ENCODE measurements at places on chromosomes 1 and 21.

GRCh38 chr1:64228167-64228957, 24.9 kb downstream of the UBE2U start:
- peak; percentile 51 for DNase-seq

GRCh38 chr1:174197547-174197946, 38.2 kb downstream of the RABGAP1L start:
- no peak for DNase-seq

- DNase-seq: no peak
Measured at GRCh38 chr1:247574664-247575063, 13.5 kb upstream of the OR2G2 start.

GRCh38 chr1:110218739-110219138, 8.6 kb downstream of the KCNC4 start:
- DNase-seq: no peak

DNA sequence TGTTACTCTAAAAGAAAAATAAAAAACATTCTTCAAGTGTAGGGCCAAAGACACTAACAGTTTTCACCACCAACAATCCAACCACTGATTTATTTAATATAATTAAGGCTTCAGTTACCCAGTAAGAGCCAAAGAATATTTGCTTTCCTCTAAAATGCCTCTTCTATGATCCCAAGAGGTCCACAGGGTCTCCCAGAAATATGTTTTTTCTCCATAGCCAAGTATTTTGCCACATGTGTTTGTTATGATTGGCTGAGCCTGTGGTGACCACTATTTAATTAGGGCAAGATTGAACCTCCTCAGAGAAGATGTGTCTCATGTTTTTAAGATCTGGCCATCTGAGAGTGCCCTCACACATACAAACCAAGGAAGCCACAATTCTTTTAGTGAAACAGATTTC, 135.9 kb downstream of the TPR start:
- peak; percentile 22 for DNase-seq

- no peak for DNase-seq
Measured at GRCh38 chr21:38488640-38489270, 9.5 kb downstream of the ERG start.

DNA sequence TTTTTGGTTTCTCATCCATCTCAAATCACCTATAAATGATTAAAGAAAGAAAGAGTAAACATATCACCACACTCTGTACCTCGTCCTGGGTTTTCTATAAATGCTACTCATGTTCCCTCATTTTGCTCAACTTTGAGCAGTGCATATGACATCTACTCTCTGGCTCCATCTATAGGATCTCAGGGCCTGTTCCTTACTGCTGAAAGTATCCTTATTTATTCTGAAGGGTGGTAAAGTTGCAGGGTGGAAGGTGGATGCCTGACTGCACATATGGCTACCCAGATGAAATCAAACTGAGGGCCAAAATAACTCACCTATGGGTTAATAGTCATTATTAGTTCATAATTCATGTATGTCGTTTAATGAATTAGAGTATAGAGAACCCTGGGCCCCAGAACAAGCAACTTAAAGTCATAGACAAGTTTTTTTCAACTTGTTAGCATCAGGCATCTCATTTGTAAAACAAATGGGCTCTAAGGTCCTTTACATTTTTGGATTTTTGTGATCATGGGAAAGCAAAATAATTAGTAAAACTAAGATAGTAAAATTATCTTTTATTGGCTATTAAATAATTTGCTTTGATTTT, 46.5 kb downstream of the NCF2 start:
- DNase-seq: peak; percentile 51

GRCh38 chr1:198660341-198661261, 21.8 kb downstream of the PTPRC start:
- DNase-seq: no peak

DNA sequence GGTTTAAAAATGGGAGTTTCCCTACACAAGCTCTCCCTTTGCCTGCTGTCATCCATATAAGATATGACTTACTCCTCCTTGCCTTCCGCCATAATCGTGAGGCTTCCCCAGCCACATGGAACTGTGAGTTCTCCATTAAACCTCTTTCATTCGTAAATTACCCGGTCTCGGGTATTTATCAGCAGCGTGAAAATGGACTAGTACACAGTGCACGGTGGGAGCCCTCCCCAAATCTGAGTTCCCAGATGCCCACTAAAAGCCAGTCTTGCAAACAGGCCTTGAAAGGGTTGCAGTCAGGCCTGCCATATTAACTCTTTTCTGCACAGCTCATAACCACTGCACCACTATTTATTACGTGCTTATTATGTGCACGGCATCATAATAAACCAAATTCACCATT, 400.9 kb downstream of the PRDM2 start:
- DNase-seq: no peak

GRCh38 chr1:228735871-228736586, 750 bp downstream of the RHOU start:
- DNase-seq: no peak

- no peak for DNase-seq
Measured at GRCh38 chr1:167722870-167723251, 1.1 kb downstream of the MPZL1 start.

DNA sequence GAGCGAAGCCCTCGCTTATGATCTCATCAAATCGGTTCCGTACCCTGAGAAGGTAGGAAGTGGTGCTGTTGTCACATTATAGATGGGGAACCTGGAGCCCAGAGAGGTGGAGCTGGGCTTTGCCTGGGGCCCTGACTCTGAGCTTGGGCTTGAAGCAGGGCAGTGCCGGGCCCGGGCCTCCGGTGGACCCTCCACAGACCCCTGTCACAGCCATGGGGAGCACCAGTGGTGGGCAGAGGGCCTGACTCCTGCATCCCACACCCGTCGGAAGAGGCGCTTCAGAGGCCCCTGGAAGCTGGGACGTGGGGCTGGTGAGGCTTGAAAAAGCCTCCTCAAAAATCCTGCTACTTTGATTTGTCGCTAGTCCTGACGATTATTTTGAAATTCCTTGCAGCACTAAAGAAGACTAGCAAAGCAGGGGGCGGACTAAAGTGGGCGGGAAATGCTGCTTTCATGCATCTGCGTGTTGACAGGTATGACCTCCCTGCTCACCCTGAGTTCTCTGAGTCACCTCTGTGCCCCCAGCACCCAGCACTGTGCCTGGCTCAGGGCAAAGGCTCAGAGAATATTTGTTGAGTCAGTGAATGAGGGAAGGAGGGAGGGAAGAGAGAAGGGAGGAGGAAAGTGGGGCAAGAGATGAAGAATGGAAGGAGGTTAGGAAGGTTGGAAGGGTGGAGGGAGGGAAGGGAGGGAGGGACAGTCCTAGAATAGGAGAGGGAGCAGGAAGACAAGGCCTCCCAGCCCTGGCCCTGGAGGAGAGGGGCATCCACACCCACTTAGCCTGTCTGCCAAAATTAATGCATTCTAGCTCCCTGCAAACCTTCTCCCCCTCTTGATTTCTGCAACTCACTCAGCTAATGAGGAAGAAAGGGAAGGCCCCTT, 262.8 kb upstream of the VAMP3 start:
- DNase-seq: no peak

- DNase-seq: no peak
Measured at GRCh38 chr1:201430776-201431175, 9.2 kb upstream of the TNNI1 start.

DNA sequence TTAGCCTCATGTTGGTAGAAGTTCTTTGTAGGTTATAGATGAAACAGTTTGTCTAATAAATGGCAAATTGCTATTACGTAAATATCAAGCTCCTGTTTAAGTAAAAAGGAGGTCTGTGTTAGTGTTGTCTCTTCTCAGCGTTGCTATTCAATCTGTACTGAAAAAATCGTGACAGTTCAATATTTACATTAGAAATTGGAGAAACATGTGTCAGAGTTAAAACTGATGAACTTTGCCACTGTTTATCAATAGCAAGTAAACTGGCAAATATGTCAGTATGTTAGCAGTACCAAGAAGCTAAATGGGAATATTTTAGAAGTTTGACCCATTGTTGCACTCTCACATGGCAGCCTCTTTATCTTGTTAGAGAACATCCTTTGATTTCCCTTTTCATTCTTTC, 218.5 kb downstream of the GPR52 start:
- no peak for DNase-seq

DNA sequence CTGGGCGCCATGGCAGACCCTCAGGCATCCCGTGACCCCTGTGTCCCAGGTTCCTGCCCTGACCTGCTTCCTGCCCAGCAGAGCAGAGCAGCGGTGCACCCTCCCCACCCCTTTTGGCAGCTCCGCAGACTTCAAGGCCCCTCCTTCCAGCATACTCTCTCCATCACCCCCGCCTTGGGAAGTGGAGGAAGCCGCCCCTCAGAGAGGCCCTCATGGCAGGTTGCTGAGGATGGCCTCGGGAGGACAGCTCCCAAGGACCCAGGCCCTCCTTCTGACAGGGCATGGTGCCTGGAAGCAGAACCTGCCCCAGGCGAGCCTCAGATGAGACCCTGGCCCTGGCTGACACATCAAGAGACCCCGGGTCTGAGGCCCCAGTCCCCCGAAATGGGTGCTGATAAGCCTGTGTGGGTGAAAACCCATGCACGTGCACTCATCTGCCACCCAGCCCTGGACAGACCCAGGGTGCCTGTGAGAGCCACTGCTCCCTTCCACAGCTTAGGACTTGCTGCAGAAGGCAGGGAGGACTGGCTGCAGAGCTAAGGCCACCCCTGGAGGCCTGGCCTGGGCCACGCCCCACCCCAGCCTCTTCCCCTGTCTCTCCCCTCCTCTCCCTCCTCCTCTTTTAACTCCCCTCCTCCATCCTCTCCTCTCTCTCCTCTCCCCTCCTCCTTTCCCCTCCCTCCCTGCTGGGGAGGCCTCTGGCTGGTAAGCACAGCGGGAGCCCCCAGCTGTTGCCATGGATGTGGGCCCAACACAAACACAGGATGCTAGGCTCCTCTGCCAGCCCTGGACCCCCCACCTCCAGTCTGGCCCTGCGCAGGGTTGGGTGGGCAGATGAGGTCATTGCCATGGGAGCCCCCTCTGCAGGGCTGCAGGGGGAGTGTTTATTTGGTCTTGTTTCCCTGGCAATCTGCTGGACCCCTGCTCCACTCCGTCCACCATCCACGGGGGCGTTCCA, 33.7 kb downstream of the WNT9A start:
- DNase-seq: no peak

- peak; percentile 85 for DNase-seq
Measured at GRCh38 chr1:8061210-8061609, 35.1 kb upstream of the ERRFI1 start.

DNA sequence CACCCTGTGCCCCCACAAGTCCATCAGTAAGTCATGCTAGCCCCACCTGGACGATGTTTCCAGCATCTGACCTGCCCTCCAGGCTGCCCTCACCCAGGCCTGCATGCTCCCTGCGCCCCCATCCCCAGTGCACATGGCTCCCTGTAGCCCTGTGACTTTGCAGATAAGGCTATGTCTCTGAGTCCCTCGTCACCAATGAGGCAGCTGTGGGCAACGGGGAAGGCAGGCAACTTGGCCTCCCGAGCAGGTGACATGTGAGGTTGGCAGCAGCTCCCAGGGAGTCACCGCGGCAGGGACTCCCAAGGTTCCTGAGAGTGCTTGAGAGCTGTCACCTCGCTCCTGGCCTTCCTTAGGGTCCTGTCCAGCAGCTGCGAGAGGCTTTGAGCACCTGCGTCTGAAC, 32.4 kb upstream of the AGPAT3 start:
- DNase-seq: no peak

GRCh38 chr1:36492491-36492890, 9.8 kb upstream of the CSF3R start:
- no peak for DNase-seq

DNA sequence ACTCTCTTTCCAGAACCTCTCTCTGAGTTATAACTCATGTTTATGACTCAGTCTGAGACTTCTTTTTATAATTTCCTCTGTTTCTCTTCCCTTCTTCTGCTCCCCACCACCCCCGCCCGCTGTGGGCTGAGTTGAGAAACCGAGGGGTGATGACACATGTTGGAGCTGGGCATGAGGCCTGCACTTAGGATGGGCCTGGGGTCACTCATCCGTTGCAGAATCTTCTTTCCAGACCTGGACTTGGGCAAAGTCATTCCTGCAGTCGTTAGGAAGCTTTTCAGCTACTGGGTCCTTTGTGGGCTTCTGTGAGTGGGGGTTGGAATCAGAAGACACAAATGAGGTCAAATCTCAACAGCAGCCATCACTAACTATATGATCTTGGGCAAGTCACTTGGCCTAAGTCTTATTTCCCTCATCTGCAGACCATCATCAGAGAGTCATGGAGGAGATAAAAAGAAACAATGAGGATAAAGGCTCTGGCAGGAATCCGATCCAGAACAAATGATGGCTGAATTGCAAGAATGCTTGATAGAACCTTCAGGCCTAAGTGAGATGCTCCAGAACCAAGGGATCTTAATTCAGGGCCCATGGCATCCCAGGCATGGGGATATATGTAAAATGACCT, 53.4 kb downstream of the RPS6KA1 start:
- no peak for DNase-seq

DNA sequence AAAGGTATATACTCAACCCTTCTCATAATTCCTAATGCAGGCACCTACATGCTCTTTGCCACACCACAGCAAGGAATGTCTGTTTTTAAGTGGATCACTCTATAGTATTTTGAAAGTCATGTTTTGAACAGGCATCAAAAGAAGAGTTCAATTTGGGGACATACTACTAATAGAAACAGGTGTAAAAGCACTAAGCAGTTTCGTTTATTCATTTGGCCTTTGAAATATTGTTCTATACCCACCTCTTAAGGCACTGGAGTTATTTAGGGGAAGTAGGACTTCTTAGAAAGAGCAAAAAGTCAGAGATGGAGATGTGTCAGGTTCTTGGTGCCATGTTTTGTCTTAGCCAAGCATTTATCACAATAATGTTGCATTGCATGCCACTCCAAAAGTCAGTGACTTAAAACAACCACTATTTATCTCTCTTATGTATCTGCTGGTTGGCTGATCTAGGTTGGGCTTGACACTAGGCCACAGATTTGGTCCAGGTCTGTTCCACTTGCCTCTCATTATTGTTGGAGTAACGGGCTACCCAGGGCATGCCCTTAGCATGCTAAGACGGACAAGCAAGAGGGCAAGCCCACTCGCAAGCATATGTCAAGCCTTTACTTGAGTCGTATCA, 107.5 kb downstream of the RGL1 start:
- DNase-seq: no peak

- no peak for DNase-seq
Measured at GRCh38 chr1:56132520-56132919, 446.8 kb downstream of the PLPP3 start.

GRCh38 chr1:22471610-22472009, 20.0 kb downstream of the ZBTB40 start:
- DNase-seq: no peak

- peak; percentile 91 for DNase-seq
Measured at GRCh38 chr21:30227633-30228404, 11.9 kb upstream of the CLDN8 start.

- no peak for DNase-seq
Measured at GRCh38 chr1:234607109-234608024, 2.6 kb downstream of the IRF2BP2 start.

DNA sequence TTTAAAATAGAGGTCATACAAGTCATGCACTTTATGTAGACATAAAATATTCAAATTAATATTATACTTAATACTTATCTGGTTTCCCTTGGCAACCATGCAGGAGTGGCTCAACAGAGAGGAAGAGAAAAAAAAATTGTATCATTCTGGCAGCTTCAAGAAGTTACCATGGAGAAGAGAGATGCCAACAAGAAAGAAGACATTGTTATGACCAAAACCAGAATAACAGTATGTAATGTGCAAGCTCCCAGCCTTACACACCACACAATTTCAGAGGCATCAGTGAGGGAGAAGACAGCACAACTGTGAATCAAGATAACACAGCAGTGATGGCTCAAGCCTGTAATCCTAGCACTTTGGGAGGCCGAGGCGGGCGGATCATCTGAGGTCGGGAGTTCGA, 49.1 kb upstream of the RCOR3 start:
- DNase-seq: no peak

GRCh38 chr1:19460535-19461219, 24.7 kb downstream of the CAPZB start:
- DNase-seq: no peak

Data from astrocyte of the cerebellum (primary cell).